ENCODE measurements at places on chromosomes 3 and 15.
A peak's percentile ranks its signal among the peaks of the same experiment; 100 is the strongest.

DNA sequence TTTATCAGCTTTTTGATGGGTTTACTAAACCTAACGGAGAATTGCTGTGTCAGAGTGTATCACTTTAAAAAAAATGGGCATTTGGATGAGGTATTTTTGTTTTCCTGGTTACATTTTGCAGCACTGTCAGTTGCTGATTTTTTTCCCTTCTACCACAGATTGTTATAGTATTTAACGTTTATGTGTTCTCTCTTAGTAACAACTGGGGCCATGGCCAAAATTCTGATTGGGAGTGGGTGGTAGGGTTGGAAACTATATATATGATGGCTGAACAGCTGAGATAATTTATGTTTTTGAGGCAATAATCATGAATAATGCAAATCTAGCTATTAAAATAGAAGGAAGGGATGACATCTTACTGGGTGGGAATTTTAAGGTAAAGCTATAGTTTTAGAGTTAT lies 229.4 kb upstream of the SUCLG2 start:
- DNase-seq, result no peak

DNA sequence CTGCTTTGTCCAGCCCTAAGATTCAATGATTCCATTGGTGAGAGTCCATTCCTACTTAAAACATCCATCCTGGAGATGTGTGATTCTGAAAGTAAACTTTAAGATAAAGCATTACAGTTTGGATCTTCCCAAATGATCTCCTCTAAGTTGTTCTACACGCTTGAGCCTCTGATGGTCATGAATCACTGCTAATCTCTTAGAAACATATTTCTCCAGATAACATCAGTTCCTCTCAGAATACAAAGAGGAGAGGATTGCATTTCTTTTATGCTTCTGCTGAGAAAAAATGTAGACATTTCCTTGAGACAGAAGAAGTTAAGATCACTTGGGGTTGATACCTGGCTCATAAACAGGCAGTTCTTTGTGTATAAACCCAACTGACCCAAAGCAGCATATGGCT lies 281.2 kb upstream of the DPH6 start:
- no peak for DNase-seq

GRCh38 chr3:19960696-19961095 lies 13.8 kb downstream of the RAB5A start:
- DNase-seq, result no peak

GRCh38 chr3:51271172-51271571 lies 113.9 kb upstream of the MANF start:
- no peak for DNase-seq

DNA sequence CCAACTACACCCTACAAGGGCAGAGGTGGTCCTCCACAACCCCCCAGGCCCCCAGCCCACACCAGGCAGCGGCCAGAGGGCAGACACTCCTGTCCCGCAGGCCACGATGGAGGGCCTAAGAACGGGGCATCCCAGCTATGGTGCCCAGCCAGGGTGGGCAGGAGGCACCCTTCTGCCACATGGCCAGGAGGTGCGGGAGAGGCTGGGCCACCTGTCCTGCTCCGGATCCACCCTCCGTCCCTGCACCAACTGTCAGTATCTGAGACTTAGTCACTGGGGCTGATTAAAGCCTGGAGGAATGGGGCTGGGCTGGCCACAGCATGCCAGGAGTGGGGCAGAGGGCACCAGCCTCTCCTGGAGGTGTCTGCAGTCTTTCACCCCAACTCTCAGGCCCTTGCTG lies 37.9 kb downstream of the TNK2 start:
- peak; percentile 80 for DNase-seq

DNA sequence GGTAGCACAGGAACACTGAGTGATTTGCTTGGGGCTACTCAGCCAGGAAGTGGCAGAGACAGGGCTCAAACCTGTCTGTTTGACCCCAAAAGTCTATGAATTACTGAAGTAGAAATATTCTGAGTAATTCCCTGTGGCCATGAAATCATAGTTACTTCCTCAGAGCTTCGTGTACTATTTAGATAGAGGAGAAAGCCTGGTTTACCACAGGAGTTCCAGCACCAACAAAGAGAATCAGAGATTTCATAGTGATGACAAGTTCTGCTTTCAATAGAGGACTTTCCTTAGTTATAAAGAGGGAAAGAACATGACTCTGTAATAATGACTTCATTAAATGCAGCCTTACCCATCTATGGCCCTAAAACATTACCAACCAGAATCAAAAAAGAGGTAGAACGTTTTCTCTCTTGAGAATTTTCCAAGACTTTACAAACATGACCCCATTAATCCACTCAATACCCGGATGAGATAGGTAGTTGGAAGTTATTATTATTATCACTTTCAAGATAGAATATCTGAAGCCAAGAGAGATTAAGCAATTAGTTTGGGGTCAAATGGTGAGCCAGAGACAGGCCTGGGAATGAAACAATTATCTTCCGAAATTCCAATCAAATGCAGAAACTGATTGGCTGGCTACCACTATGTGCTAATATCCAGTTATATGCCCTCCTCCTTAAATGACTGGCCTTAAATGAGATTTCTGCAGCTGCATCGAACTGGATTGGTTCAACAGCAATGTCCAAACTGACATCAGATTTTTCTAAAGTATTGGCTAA lies 13.6 kb upstream of the WNT5A start:
- DNase-seq, result no peak

DNA sequence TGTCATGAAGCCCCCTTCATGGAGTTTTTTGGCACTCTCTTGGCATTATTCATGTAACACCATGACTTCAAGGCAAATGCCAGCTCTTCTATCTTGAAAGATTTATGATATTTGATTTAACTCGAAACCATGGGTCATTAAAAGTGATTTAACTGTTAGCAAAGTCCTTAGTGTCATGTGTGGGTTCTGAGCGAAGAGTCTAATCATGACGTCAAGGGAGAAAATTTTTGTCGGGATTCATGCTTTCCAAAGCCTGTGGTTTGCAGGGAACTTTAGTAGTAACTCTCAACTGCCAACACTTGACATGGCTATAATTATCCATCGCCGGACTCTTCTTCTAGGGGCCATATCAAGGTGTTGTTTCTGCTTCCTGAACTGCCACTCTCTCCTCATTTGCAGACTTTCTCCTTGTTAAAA lies 11.5 kb downstream of the GXYLT2 start:
- DNase-seq, result no peak

DNA sequence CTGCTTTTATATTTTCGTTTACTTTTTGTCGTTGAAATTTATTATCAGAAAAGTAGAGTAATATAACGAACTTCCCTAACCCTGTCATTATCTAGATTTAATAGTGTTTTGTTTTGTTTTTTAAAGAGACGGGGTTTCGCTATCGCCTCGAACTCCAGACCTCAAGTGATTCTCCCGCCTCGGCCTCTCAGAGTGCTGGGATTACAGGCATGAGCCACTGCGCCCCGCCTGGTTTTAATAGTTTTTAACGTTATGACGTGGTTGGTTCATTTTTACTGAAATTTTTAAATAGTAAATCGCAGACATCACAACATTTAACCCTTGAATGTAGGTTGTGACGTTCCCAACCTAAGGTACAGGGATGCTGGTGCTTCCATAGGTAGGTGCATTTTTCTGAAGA lies 1.0 kb downstream of the NGRN start:
- DNase-seq, result no peak

DNA sequence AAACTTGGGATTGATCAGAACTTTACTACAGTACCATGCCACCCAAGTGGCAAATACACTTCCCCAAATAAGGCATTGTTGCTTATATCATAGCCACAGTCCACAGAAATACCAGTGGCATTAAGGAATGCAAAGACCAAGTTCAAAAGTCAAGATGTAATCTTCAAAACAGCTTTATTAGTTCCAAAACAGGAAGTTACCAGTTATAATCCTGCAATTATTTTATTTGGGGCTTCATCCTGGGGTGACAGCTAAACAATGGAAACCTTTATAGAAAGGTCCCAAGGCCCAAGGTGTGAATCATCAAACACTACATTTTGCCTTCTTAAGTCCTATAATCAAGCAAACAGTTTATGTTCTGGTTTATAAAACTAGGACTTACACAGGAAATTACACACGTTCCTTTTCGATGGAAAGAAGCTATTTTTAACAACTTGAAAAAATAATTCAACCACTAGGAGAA lies 30.3 kb upstream of the RNF7 start:
- no peak for DNase-seq

DNA sequence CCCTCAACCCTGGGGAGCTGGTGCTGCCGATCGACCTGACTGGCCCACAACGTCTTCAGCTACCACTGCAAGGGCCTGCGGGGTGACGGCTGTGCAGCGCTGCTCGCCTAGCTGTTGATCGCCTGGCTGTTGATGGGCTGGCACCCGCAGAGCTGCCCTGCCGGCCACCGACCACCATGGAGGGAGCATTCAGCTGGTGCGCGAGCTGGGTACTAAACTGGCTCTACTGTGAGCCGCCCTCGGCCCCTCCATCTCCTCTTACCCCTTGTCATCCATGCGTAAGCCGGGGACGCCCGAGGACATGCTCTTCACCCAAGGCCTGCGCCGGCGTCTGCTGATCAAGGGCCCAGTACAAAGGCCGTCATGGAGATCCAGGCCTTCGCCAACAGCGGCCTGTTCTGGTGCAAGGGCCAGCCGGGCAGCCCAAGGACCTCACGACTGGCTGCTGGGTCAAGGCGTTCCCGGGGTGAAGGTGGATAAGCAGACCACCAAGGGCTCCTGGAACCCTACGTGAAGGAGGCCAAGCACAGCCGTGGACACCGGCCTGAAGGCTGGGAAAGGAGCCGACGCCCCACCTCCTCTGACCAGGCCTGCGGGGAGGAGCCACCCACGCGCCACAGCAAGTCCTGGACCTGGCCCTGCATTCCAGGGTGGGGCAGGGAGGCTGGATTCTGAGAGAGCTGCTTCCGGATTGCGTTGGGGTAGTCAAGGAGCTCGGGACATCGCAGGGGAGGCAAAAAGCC lies 46.9 kb downstream of the SFMBT1 start:
- DNase-seq, result peak; percentile 76

GRCh38 chr3:9441501-9442221 lies 44.2 kb downstream of the SETD5 start:
- no peak for DNase-seq

DNA sequence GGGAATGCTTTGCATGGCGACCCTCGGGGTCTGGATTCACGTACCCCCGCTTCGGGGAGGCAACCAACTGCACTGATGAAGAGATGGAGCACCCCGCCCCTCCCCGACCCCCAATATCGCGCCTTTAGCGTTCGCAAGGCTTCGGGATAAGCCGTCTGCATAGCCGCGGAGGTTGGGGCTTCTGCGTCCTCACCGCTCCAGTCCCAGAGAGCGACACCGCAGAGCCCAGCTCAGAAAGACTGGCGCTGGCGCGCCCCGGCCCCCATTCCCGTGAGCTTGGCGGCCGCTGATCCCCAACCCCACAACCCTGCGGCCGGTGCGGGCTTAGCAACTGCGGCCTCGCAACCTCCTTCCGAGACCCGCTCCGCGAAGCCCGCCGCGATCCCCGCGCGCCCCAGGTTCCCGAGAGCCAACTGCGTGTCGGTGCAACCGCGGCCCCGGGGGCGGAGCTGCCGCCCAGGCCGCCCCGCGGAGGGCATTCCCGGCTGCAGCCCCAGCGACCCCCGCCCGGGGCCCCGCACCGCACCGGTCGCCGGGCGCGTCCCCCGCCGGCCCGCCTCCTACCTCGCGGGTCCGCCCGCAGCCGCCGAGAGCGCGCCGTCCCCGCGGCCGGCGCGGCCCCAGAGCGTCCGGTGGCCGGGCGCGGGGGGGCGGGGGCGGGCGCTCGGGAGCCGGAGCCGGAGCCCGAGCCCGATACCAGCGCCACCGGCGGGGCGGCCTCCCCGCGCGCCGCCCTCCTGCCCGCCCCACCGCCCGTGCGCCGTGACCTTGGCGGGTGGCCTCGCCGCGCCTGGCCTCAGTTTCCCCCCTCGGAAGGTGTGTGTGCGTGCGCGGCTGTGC lies 79.5 kb downstream of the IQSEC1 start:
- DNase-seq, result no peak

DNA sequence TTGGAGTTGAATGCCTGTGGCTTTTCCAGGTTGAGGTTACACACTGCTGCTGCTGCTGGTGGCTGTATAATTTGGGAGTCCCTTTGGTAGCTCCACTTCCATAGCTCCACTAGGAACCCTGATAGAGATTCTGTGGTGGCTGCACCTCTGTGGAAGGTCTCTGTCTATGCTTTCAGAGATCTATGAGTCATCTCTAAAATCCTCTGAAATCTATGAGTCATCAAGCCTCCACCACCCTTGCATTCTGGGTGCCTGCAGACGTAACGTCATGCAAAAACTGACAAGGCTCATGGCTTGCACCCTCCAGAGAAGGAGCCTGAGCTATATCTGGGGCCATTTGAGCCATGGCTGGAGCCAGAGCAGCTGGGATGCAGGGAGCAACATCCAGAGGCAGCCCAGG lies 1037.0 kb upstream of the CFAP20DC start:
- peak; percentile 0 for DNase-seq

DNA sequence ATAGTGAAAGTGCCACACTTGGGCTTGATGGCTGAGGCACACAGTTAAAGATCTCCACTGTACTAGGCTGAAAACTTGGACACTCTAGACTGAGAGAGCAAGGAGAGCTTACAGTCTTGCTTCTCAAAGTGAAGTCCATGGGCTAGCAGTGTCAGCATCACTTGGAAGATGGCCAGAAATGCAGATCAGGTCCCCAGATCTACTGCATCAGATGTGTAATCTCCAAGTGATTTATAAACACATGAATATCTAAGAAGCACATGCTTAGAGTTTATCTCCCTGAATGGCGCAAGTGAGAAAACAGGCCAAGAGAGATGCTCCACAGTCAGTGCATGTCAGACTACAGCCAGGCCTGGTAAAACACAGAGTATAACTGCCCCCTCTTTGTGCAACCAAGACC lies 308.6 kb downstream of the CLSTN2 start:
- no peak for DNase-seq

DNA sequence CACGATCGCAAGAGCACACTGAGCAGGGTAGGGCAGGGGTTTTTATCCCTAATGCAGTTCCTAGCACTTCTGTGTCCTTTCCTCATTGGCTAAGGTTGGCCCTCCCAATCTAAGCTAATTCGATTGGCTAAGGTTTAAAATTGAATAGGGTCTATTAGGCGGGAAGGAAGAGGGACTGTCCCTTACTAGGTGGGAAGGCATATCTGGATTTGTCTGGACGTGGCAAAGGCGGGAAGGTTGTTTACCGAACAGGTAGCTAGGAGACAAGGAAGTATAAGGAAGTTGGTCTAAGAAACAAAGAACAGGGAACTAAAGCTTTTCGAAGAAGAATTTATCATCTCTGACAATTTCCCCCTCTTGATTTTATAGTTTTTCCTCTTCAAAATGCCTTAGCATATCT lies 24.8 kb upstream of the ATG7 start:
- DNase-seq, result no peak

DNA sequence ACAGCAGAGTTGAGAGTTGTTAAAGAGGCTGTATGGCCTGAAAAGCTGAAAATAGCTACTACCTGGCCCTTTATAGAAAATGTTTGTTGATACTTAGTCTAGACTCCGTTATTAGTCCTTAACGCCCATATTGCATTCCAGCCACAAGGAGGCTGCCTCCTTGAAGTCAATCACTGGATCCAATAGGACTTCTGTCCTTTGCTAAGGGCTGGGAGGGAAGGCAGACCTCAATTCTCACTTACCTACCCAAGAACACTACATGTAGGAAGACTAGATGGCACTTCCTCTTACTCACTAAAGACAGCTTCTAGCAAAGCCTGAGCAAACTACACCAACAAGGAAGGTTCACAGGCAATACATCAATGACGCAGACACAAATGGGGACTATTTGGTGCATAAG lies 139.5 kb upstream of the HACD2 start:
- DNase-seq, result no peak
